GM12878 (cell line): ENCODE measurements at places on chromosomes 7 and 10. TPM values are rescaled to one million over a fixed set of nuclear protein-coding genes. Genes with fewer than 3 reads are reported as not detected.
A peak's percentile ranks its signal among the peaks of the same experiment; 100 is the strongest.

DNA sequence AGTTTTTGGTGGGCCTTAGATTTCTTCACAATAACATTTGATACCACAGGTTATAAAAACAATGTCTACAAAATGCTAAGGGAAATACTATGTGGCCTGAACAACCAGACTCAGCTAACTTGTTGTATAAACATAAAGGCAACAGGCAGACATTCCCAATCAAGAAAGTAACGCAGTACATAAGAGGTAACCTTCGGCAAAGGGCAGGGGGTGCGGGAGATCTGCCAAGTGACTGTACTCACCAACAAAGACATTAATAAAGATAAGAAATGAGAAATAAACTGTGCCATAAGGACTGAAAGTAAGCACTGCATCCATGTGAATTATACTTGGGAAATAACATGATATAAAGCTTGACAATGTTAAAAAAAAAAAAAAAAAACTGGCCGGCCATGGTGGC, 15.4 kb downstream of the NSUN6 start:
- no peak overlapping the region for H3K27ac ChIP-seq
- H3K27me3 ChIP-seq: no peaks in the 10 kb centered on the region
- H3K36me3 ChIP-seq: no peaks in the 10 kb centered on the region
- no peak for DNase-seq
- no peaks in the 10 kb centered on the region for H3K4me1 ChIP-seq

The TMEM229A gene
- not detected in 2 replicates for total RNA-seq

- DNase-seq: no peak
- H3K27me3 ChIP-seq: no peaks in the 10 kb centered on the region
- H3K4me3 ChIP-seq: no peak overlapping the region
- H3K36me3 ChIP-seq: no peaks in the 10 kb centered on the region
Measured at GRCh38 chr7:55026867-55027490, 8.2 kb downstream of the EGFR start.

The GDF10 gene
- not detected in 2 replicates for total RNA-seq

GRCh38 chr10:30037620-30038336, 21.6 kb downstream of the JCAD start:
- no peaks in the 10 kb centered on the region for H3K36me3 ChIP-seq
- H3K4me1 ChIP-seq: peaks cover 4% of the 10 kb centered on the region; the same call in 1 of the 2 replicates
- no peak overlapping the region for H3K27ac ChIP-seq
- no peak for DNase-seq
- H3K4me3 ChIP-seq: no peak overlapping the region

GRCh38 chr7:26055241-26055640, 96.8 kb upstream of the NFE2L3 start:
- no peak for DNase-seq
- H3K4me1 ChIP-seq: no peaks in the 10 kb centered on the region
- H3K27ac ChIP-seq: no peak overlapping the region
- no peaks in the 10 kb centered on the region for H3K27me3 ChIP-seq

- H3K4me1 ChIP-seq: no peaks in the 10 kb centered on the region
- no peak overlapping the region for H3K4me3 ChIP-seq
- H3K27me3 ChIP-seq: no peaks in the 10 kb centered on the region; the same call in 1 of the 2 replicates
- no peak for DNase-seq
- H3K36me3 ChIP-seq: no peaks in the 10 kb centered on the region
Measured at GRCh38 chr10:49090189-49090575, 25.1 kb downstream of the VSTM4 start.

The GBX1 gene
- not detected in 2 replicates for total RNA-seq

DNA sequence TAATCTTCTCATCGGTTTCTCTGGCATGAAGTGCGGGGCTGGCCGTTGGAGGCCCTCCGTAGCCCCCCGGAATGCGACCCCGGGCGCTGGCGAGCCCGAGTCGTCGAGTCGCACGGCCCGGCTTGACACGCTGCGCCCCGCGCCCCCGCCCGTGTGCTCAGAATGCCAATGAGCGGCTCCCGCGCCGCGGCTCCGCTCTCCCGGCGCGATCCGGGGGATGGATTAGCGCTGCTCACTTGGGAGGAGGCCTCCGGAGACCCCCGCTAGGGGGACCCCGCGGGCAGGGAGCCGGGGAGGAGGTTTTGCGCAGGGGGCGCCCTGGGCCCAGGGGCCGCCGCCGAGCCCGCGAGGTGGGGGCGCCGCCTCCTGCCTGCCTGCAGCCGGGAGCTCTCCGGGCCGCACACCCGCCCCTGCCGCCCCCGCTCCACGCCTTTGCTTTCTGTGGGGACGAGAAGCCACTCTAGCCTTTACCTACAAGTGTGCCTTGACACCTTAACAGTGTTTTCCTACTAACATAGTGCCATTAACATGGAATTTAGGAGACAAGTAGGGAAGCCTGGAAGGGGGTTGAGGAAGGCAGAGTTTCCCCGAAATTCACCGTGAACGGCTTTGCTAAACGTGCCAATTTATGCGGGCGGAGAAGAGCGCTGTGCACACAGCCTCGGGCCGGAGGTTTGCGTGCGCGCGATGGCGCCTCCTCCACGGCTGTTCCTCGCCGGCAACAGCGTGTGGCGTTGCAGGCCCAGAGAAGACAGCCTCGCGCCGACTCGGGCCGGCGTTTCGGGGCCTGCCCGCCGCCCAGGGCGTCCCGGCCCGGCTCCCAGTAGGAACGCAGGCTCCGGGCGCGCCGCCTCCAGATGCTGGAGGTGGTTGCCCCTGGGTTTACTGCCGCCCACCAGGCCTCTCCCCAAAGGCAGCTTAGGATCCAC, 7.1 kb downstream of the SHH start:
- H3K27me3 ChIP-seq: peaks cover 13% of the 10 kb centered on the region
- no peaks in the 10 kb centered on the region for H3K36me3 ChIP-seq
- no peaks in the 10 kb centered on the region for H3K4me1 ChIP-seq
- no peak overlapping the region for H3K27ac ChIP-seq

The GATA3 gene
- 0.64 and 0.80 TPM in 2 replicates for total RNA-seq

DNA sequence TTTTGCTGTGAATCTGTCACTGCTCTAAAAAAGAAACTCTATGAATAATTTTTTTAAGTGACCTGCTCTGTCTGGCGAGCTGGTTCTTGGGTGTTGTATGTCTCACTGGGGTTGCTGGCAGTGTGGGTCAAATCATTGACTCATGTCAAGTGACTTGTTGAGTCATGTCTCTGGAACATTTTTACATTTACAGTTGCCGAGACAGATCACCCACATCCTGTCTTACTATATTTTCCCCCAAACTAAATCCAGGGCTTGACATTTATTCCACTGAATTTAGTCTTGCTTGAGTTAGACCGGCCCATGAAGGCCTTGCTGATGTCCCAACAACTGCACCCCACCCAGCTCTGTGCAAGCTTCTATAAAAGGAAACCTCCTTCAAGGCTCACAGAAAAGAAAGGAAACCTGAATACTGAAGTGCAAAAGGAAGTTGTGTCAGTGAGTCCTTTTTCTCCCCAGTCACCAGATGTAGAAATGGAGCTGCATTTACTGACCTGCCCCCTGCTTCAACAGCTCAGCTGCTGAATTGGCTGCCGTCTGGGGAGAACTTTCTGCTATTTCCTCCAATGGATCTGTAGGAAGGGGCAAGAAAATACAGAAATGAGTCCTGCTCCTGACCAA, 290.3 kb downstream of the TNS3 start:
- H3K27me3 ChIP-seq: no peaks in the 10 kb centered on the region
- peak overlapping the region; percentile 60 for H3K27ac ChIP-seq
- no peak overlapping the region; the same call in 1 of the 2 replicates for H3K4me3 ChIP-seq
- peak; percentile 50 for DNase-seq
- H3K4me1 ChIP-seq: peaks cover 12% of the 10 kb centered on the region
- no peaks in the 10 kb centered on the region for H3K36me3 ChIP-seq

DNA sequence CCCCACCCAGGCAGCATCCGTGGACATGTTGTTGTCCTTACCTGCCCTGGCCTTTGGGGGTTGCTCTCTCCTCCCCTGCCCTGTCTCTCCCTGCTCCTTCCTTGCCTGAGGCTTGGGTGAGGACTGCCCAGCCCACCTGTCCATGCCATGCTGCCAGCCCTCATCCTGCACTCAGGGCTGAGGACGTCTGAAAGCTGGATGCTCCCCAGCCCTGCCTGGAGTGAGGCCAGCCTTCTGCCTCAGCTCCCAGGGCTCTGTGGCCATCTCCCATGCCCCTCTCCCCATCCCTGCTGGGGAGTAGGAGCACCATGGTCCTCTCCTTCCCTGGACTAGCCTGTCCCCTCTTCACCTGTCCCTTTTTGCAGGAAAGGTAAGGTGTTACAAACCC, 68.4 kb downstream of the RAMP3 start:
- H3K27me3 ChIP-seq: peaks cover 8% of the 10 kb centered on the region; the same call in 1 of the 2 replicates
- no peak overlapping the region for H3K4me3 ChIP-seq
- H3K27ac ChIP-seq: no peak overlapping the region
- H3K36me3 ChIP-seq: no peaks in the 10 kb centered on the region
- no peaks in the 10 kb centered on the region for H3K4me1 ChIP-seq

DNA sequence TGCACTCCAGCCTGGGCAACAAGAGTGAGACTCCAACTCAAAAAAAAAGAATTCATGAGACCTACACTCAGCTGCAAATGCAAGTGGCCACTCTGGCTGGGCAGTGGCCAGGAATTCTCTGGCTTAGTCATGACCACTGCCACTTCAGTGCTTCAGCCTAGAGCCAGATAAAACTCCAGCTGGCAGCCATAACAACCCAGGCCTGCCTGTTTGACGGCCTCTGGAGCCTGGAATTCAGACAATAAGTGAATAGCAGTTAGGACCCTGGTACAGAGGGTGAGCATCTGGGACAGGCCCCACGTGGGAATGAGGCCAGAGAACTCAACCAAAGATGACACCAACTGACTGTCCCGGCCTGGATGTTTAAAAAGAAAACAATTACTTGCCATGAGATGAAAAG, 18.9 kb downstream of the RCC1L start:
- H3K4me1 ChIP-seq: no peaks in the 10 kb centered on the region
- H3K27ac ChIP-seq: no peak overlapping the region
- no peak overlapping the region for H3K4me3 ChIP-seq
- H3K36me3 ChIP-seq: peaks cover 18% of the 10 kb centered on the region

The STAMBPL1 gene
- total RNA-seq: 24.8 and 26.3 TPM in 2 replicates

GRCh38 chr7:69498671-69499070, 99.6 kb upstream of the AUTS2 start:
- no peak overlapping the region for H3K27ac ChIP-seq
- no peaks in the 10 kb centered on the region for H3K27me3 ChIP-seq
- H3K36me3 ChIP-seq: no peaks in the 10 kb centered on the region
